ENCODE measurements at places on chromosomes 4 and X.

DNA sequence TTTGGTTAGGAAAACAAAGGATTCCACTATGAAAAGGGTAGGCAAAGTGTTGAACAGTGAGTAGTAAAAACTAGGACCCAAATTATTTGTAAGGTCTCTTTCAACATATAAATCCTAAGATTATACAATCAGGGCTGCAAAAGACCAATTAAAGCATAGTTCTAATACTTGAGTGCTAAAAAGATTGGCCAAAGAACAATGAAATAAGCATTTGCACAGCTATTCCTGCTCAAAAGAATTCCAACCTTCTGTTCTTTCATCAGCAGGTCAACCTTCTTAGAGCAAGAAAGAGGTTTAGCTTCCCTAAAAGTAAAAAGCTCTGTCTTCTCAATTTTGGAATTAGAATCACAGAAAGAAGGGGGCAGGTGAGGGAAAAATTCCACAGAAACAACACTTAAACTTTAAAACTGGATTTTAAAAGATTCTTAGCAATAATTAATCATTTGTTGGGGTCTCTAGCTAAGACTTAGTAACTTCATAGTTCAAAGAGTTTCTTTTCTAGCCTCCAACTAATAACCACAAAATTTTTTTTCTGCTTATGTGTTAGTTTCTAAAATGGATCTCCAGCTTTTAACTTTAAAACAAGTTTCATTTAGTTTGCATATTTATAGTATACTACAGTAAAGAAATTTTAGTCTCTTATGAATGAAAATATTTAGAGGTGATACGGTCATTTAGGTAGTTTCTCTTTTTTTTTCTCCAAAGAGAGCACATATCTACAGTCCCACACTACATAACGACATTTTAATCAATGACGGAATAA is 16.3 kb downstream of the TSPAN5 start:
- DNase-seq, result no peak

DNA sequence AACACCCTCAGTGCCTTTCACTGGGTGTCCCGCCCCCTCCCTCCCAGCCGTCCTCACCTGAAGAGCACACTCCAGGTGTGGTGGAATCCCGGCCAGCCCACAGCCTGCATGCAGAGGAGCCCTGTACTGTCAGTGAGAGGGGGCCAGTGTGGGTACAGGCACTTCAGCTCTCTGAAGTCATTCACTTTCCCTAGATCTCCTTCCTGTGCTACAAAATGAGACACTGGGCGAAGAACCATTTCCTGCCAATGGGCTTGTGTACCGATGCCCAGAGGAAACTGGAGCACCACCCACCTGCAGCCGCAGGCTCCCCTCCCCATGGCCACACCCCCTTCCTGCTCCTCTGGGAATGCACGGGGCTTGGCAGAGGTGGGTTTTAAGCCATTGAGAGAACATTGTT is 73.9 kb upstream of the C4orf50 start:
- DNase-seq, result no peak

GRCh38 chr4:93855926-93856325 is 27.4 kb downstream of the ATOH1 start:
- no peak for DNase-seq

- DNase-seq, result no peak
Observed at GRCh38 chr4:66273110-66273509, 602.8 kb upstream of the EPHA5 start.

DNA sequence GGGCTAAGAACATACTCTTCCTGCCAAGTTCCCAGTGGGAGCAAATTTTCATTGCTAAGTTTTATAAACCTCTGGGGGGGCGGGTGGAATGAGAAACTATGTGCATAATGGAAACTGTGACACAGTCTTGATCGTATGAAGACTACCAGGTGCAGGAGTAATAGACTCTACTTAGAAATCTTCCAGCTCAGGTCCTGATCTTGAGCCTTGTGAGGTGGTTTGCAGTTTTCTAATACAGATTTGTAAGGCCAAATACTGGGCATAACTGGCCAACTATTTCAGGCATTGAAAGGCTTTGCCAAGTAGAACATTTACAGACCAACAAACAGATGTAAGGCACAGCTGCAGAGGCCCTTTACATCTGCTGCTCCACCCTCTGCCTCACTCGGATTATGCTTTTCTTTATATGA is 89.7 kb upstream of the CBR4 start:
- DNase-seq, result no peak

DNA sequence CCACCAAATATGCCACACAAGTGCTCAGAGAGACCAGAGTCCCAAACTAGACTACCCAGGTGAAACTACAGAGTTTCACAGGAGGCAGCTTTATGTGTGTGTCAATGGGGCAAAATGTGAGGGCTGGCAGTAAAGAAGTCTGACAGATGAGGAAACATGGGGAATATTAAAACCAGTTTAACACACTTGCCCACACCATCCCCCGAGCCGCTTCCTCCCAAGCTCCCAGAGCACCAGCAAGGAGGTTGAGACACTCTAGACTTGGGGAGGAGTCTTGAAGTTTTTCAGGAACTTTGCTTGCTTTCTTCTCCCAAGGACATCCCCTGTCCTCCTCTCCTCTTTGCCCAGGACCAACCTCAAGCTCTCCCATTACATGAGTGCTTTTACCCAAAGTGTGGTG is 94.7 kb upstream of the SPRY1 start:
- no peak for DNase-seq

GRCh38 chr4:140611854-140612253 is 43.1 kb upstream of the UCP1 start:
- DNase-seq, result no peak

DNA sequence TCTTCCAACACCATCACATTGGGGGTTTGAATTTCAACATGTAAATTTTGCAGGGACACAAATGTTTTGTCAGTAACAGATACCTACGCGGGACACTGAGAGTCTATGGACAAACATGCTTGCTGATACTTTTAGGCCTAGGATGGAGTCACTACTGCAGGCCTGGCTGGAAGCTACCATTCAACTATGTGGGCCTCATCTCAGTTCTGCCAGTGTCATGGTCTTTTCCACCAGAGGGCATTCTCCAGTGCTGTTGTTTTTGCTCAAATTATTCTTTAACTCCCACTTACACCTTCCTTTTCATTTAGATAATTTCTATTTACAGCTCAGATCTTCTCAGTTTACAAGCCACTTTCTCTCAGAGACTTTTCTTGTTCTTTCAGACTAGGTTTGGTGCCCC is 7.0 kb upstream of the ANK2 start:
- DNase-seq, result no peak

DNA sequence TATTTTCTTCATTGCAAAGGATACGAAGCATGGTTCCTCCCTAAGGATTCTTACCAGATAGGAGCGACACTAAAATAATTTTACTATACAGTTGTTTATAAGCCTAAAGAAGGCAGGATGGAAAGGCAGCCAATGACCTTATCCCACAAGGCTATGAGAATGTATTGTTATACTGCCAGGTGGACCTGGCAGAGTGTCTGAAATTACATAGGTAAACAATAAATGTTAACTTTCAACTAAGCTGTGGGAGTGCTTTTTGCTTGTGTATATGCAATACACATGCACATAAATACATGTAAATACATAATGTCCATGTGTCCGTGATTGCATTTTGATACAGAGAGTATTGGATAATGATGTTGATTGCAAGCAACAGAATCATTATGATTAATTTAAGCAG is 850.6 kb downstream of the CENPC start:
- DNase-seq, result no peak

DNA sequence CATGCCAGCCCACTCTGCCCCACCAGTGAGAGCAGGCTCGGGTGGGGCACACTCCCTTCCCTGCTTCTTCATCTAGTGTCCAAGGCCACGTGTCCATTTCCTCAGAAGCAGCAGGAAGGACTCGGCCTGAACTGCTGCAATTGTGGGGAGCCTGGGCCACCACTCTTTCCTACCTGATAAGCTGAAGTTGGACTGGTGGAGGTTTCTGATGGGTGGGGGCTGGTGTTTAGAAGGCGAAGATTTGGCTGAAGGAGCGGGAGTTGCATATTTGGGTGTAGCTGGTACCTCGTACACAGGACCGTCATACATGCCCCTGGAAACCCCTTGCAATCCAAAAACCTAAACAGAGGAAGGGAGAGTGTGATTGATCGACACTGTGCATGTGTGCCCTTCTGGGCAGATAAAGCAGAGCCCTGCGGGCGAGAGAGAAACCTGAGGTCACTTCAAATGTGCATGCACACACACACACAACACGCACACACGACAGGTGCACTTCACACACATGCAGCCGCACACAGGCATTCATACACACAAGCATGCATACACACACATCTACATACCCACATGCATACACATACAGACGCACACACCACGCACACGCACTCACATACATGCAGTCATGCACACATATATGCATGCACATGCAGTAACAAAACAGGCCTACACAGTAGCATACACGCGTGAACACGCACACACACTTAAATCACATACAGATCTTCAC is 67.4 kb downstream of the CRMP1 start:
- no peak for DNase-seq

- peak; percentile 28 for DNase-seq
Observed at GRCh38 chr4:15197005-15197404, 194.7 kb downstream of the CPEB2 start.

DNA sequence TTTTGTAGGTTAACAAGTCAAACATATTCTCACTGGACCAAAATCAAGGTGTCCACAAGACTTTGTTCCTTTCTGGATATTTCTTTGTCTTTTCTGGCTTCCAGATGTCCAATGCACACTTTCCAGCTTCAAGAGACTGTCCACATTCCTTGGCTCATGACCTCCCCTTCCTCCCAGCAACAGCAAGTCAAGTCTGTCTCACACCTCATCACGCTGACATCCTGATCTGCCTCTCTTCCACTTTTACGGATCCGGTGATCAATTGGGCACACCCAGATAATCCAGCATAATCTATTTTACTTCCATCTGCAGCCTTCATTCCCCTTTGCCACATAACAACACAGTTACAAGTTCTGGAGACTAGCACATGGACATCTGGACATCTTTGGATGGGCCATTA is 9.6 kb downstream of the TIFA start:
- DNase-seq, result no peak

GRCh38 chrX:42597481-42597880 is 180.5 kb downstream of the PPP1R2C start:
- no peak for DNase-seq

DNA sequence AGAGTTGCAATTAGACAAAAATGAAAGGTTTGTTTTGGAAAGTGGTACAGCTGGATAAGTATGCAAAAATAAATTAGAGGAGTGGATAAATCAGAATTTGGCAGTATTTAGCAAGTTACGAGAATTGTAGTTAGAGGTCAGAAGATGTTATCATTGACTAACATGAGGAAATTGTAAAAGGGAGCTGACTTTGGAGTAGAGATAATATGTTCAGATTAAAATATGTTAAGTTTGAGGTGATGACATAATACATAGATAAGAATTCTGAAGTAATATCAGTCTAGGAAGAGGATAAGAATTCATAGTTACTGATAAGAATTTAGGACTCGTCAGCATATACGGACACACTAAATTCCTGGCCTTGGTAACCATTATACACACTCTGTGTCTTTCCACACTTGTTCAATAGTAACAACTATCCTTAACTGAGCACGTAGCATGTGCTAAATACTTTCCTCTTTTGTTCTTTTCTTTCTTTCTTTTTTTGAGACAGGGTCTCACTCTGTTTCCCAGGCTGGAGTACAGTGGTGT is 4.1 kb upstream of the EPGN start:
- DNase-seq, result no peak

DNA sequence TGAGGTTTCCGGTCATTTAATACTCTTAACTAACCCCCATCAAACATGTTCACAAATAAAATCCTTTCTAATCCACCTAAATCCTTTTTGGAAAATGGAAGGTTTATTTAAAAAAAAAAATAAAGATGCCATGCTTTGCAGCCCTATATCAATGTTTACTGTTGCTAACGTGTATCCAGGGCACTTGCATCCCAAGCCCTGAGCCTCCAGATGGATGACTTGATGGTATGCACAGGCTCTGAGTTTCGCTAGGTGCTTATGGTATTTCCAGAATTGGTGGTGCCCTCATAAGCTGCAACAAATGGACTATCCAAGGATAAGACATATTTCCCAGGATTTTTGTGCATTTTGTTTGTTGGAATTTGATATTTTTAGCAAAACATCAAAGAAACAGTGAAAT is 257.7 kb downstream of the PRDM5 start:
- DNase-seq, result no peak

- DNase-seq, result no peak
Observed at GRCh38 chrX:40064055-40064597, 33.6 kb downstream of the BCOR start.

- no peak for DNase-seq
Observed at GRCh38 chrX:106378616-106379015, 210.5 kb downstream of the PWWP3B start.

DNA sequence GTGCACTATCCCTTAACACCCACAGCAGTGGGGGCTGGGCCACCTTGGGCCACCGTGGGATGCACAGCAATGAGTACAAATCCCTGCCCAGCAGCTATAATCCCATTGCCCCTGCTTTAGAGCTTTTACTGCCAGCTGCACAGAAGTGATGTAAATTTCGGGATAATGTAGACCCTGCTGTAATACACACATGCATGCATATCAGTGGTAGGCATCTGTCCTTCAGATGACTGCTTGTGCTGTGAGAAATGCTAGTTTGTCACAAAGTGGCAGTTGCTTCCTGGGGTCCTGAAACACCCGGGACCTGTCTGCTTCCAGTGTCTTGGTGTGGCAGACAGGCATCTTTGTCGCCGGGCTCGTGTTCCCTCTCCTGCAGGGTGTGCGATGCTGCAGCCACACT is 14.1 kb downstream of the NSG1 start:
- DNase-seq, result no peak

DNA sequence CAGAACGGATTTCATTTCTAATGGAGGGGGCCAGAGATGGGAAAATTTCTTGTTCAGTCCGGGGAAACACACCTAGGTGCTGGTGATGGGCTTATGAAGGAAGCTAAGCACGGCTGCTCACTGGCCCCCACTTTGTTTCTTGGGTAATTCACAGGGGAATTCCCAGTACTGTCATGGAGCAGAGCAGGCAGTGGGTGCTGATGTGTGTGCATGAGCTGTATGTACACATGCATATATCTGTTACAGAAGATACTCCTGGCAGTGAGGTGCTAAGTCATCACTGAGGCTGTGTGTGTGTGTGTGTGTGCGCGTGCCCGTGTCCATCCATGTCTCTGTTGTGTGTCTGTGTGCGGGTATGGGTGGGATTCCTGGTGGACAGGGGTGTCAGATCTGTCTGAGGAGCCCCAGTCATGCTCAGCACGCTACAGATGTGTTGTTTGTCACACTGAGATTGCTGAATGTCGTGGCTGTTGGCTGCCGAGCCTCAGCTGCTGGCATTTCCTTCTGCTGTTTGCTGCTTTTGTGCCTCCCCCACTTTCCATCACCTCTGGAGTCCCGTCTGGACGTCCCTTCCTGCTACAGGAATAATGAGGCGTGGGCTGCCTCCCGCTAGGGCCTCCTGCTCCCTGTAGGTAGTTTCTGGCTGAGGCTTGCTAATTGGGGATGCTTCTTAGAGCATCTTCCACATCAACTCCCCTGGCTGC is 53.3 kb downstream of the JADE1 start:
- DNase-seq, result no peak

GRCh38 chr4:16278178-16278577 is 51.9 kb upstream of the TAPT1 start:
- DNase-seq, result peak; percentile 2
